PC-3 (cell line): ENCODE measurements at places on chromosomes 16 and 17. TPM values are rescaled to one million over a fixed set of nuclear protein-coding genes. Genes with fewer than 3 reads are reported as not detected.
A peak's percentile ranks its signal among the peaks of the same experiment; 100 is the strongest.

DNA sequence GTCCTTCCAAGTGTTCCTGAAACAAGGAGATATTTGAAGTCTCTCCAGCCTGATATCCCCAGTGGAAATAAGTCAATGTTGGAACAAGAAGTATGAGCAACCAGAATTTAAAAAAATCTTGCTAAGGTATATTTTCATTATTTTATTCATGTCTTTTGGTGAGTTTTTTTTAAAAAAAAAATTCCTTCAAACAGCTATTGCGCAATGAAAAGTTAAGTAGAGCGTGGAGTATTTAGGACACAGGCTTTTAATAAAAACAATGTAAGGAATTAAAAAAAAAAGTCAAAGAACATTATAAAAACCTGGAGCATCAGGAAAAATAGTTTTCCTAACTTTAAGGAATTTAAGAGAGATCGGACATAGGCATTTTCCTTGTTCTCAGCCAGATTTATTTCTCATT is 940.4 kb downstream of the KCNJ2 start:
- no peak for DNase-seq

GRCh38 chr16:53933407-53933806 is 229.5 kb downstream of the FTO start:
- no peak for DNase-seq

Gene ADCY7
- total RNA-seq = 13.1 and 14.1 TPM in 2 replicates

Gene ODAD4
- total RNA-seq = 0.15 and 0.98 TPM in 2 replicates

DNA sequence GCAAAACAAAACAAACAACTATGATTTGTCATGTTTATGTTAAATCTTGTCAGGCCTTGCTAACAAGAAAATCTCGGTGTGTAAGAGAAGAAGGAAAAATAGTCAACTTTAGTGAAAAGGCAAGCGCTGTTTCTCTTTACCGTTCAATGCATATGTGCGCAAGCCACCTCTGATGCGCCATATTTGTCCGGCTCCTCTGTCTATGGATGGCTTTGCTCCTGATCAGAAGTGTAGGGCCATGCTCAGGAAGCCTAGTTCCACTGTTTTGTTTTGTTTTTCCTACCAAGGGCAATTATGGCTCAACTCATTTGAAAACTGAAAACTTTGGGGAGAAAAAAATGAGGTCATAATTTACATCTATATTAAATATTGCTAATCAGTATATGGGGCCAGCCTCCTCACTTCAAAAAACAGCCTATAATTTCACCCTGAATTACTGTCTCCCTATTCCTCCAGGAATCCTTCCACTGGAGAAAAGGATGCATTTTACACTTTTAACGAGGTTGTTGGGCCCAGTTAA is 4.5 kb downstream of the MAF start:
- no peak for DNase-seq

DNA sequence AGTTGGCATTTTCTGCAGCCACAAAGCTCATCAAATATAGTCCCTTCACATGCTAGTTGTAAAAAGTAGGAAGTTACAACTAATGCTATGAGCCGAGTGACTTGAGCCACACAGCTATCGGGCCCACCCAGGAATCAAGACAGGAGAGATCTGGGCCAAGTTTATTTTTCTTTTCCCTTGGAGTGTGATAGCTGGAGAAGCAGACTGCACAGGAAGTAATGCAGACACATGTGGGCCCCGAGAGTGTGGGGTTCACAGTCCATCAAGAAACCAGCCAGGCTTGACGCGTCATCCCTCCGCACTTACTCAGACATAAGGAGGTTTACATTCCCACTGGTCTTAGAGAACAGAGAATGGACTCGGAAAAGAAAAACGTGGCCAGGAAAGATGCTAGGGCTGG is 403.1 kb upstream of the CDH11 start:
- DNase-seq = no peak

DNA sequence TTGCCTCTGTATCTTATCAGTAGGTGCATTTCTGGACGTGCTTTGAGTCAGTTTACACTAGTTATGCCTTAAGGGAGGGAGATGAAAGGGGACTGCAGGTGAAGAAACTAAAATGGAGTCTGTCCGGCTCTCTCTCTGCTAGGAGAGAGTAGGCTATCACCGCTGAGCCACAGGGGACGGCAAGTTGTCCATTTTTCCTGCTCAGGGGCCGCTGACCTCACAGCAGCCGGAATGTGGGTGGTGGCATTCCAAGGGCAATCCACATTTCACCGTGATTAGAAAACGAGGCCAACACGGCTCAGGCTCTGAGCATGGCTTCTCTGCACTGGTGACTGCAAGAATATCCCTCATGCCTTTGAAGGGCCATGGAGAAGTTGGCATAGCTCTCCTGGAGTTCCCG is 19.0 kb upstream of the KLHDC4 start:
- no peak for DNase-seq

Gene CARD14
- 2.3 and 4.4 TPM in 2 replicates for total RNA-seq

DNA sequence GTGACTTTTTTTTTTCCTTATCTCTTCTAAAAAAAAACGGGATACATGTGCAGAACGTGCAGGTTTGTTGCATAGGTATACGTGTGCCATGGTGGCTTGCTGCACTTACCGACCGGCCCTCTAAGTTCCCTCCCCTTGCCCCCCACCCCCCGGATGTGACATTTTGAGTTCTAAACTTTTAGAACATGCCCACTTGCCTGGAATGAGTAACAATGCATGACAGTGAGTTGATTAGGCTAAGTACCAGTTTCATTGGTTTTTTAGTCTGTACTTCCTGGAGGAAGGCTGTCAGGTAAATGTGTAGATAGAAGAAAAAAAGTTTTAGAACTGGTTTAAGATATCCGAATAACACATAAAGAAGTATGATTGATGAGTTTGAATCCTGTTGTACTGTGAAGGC is 4.0 kb downstream of the BPTF start:
- DNase-seq = peak; percentile 63

GRCh38 chr16:5001571-5001970 is 32.2 kb downstream of the NAGPA start:
- DNase-seq = no peak
